ENCODE measurements at places on chromosomes 16 and 17.

- DNase-seq, result no peak
These were observed 26.0 kb downstream of the KLHDC4 start for GRCh38 chr16:87739801-87740200.

- no peak for DNase-seq
These were observed 33.9 kb upstream of the CLEC18B start for GRCh38 chr16:74455213-74455612.

GRCh38 chr17:78771758-78772382 lies 10.2 kb downstream of the CYTH1 start:
- no peak for DNase-seq

GRCh38 chr16:19939553-19939952 lies 54.9 kb upstream of the GPRC5B start:
- no peak for DNase-seq

GRCh38 chr16:72947379-72948237 lies 100.3 kb downstream of the ZFHX3 start:
- no peak for DNase-seq

DNA sequence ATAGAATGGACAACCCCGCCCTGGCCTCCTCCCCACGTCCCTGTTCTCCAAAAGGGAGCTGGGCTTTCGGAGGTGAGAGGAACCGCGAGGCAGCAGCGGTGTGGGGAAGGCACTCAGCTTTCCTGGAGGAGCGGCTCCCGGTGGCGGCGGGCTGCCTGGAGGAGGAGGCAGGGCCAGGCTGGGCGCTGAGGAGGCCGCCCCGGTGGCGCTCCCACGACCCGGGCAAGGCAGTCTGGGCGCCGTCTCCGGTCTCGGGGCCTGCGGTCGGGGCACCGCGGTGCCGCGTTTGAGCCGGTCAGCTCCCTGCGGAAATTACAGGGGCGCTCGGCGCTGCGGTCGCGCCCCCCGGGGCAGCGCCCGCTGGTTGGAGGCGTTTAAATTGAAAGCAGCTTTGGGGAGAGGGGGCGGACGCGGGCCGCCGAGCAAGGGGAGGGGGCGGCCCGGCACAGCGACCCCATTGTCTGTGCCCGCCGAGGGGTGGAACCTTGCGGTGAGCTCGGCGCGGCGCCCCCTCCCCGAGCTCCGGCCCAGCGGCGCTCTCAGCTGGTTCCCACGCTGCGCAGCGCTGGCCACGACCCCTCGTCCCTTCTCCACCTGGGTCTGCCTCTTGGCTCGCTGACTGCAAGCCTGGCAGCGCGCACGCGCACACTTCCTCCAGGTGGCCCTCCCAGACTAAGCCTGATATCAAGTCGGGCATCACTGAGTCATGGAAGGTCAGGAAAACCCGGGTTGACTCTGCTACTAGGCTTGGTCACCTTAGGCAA lies 58.7 kb upstream of the DLX4 start:
- DNase-seq, result no peak

DNA sequence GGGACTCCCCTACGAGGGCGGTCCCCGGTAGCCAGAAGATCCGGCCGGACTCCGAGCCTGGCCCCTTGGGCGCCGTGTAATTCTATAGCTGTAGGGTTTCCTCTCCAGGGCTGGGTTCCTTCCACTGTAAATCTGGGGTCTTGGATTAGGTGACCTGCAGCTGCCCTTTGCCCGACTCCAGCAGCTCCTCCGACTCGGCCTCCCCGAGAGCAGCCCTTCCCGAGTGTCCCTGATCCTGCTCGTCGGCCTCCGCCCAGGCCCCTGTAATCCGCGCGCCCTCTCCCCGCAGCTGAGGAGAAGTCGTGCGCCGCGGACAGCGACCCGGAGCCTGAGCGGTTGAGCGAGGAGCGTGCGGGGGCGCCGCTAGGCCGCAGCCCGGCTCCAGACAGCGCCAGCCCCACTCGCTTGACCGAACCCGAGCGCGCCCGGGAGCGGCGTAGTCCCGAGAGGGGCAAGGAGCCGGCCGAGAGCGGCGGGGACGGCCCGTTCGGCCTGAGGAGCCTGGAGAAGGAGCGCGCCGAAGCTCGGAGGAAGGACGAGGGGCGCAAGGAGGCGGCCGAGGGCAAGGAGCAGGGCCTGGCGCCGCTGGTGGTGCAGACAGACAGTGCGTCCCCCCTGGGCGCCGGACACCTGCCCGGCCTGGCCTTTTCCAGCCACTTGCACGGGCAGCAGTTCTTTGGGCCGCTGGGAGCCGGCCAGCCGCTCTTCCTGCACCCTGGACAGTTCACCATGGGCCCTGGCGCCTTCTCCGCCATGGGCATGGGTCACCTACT lies 5.5 kb downstream of the TBX2 start:
- no peak for DNase-seq

- no peak for DNase-seq
These were observed 105.7 kb downstream of the CCDC182 start for GRCh38 chr17:57639381-57639780.

DNA sequence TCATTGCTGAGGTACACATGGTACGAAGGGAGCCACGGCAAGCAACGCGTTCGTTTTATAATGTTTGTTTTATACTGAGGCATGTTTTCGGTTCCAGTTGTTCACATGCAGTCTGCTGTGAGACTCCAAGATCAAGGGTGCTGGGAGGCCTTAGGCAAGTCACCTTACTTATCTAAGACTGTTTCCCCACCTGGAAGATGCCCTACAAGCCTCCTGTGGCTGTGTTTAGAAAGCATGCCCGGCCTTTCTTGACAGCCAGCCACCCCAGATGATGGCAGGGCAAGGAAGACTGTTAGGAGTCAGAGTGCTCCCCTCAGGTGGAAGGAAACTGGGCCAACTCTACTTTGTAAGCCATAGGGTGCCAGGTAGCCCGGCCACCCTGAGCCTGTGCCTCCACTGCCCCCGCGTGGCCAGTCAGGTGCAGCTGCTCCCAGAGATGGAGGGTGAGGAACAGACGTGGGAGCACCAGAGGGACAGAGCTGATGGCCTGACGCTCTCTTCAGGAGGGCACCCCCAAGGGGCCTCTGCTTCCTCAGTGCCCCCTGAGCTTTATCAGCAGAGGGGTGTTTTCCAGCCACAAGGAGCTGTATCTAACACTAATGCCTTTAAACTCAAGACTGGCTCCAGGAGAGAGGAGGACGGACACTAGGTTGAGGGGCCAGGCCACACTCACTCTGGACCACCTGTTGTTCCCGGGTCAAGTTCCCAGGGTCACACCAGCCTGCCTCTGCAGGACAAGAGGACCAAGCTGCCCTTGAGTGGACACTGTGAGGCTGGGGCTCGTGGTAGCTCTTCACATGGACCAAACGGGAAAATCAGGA lies 5.4 kb downstream of the NAT9 start:
- peak; percentile 5 for DNase-seq

DNA sequence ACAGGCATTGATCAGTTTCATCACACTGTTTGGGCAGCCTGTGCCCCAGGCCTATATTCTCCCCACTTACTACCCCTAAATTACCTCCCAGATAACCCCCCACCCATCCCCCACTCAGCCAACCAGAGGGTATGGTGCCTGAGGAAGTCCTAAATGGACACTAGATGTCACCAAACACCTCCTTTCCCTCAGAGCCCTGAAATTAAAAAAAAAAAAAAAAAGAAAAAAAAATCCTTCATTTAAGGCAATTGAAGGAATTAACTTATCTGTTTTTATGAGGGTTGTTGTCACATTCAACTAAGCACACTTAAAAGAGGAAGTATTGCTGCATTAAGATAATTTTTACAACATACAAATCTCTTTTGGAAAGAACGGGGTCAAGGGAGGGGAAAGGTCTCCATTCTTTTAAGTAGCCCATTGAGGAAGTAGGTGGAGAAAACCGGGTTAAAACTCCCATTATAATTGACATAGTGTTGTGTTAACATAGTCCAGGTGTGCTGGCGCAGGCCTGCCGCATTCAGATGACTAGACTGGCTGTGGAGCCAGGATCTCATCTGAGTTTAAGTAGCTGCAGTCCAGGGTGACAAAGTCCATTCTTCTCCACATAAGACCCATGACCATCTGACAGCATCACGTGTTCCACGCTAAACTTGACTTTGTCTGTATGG lies 46.3 kb downstream of the SNX11 start:
- DNase-seq, result peak; percentile 76

DNA sequence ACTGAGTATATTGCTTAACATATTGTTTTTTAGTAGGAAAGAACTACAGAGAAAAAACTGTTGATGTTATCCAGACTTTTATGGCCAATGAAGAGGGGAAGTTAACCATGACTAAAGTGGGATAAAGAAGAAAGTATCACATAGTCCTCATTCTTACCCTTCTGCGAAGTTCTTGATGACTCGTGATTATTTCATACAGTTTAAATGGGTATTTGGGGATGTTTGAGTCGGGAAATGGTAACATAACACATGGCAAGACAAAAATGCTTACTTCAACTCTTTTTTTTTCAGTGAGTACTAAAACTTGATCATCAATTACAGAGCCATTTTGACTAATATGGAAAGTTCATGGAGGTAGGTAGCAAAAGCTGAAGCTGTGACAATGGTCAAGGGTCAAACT lies 4.9 kb downstream of the POLG2 start:
- no peak for DNase-seq

GRCh38 chr17:50798424-50799288 lies 31.3 kb upstream of the ANKRD40CL start:
- DNase-seq, result no peak

DNA sequence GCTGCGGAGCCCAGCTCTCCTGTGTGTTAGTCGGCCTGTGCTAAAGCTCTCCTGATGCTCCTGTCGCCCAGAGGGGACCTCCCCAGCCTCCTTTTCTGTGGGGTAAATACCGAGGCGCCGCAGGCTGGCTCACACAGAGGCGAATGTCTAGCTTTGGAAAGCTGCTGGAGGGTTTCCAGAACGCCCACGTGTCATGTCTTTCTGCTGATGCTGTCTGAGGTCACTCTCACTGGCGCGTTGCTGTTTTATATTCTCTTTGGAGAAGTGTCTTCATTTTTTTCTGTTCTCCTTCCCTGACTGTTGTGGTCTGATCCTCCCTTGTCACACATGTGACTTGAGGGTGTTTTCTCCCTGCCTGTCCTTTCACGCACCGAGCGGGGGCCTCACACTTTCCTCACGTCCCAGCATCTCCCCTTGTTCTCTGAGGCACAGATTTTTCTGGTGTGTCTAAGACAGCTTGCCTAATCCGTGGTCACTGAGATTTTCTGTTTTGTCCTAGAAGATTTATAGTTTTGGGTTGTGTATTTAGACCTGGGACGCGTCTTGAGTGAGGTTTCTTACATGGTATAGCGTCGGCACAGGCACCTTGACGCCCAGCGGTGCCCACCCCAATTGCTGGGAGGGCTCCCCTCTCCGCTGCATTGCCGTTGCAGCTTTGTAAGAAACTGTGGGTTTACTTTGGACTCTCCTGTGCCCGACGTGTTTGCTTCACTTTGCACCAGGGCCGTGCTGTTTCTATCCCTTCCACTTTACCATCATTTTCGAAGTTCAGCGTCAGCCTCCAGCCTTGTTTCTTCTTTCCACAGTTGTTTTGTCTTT lies 92.1 kb upstream of the ZNF750 start:
- DNase-seq, result no peak

GRCh38 chr16:26680671-26681070 lies 386.1 kb upstream of the C16orf82 start:
- no peak for DNase-seq

- DNase-seq, result peak; percentile 37
These were observed 47.1 kb downstream of the SPACA3 start for GRCh38 chr17:33038740-33039139.

DNA sequence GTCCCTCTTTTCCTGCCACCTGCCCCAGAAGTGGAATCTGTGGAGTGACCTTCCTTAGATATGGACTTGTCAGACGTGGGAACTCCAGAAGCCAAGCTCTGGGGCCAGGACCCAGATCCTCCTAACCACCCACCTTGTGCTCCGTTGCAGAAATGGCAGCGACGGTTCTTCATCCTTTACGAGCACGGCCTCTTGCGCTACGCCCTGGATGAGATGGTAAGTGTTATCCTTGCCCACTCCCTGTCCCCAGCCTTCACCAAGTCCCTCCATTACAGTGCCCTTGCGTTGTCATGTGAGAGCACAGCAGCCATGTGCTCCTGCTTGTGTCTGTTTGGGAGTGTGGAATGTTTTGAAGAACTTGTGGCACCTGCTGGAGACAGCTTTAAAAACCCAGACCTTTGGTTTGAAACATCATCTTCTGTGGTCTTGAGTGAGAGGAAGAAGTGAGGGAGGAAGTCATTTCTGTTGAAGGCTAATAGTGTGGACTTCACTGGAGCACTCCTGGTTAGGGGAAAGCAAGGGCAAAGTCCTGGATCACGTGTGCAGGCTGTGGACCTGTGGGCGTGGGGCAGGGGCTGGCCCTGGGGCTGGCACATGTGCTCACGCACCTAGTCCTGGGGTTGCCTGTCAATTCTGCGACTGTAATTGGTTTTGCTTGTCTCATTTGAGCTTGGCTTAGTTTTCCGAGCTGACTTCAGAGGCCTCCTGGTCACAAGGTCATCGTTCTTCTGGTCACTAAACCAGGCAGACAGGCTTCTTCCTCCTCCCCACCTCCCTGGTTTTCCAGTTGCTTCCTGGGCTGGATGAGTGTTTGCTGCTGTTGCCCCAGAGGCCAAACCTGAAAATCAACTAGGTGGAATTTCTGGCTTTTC lies 35.8 kb downstream of the MPRIP start:
- no peak for DNase-seq

- DNase-seq, result no peak
These were observed 592 bp upstream of the ZNF385C start for GRCh38 chr17:42098730-42099399.

- no peak for DNase-seq
These were observed 4.3 kb downstream of the ADGRG3 start for GRCh38 chr16:57672416-57672815.

DNA sequence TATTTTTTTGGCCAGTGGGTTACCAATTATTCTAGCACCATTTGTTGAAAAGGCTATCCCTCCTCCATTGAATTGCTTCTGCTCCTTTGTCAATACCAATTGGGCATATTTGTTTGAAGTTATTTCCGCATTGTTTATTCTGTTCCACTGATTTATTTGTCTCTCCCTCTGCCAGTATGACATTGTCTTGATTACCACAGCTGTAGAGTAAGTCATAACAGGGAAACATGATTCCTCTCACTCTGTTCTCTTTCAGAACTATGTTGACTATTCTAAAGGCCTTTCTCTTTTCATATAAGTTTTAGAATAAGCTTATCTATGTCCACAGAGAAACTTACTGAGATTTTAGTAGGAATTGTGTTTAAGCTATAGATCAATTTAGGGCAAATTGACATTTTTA lies 94.3 kb downstream of the MAP2K6 start:
- DNase-seq, result peak; percentile 13

- no peak for DNase-seq
These were observed 15.2 kb downstream of the MED24 start for GRCh38 chr17:40038882-40039513.
